Activated CD4-positive, alpha-beta T cell treated with anti-CD3 and anti-CD28 coated beads, Interleukin-10, Interleukin-2, amounts not matched to agents 100 ng/mL and 50 ng/mL, durations not matched to agents 16 hours and 8 hours (primary cell): ENCODE measurements at places on chromosomes 16 and 17.

GRCh38 chr16:4077174-4077649 lies 39.0 kb downstream of the ADCY9 start:
- peak; percentile 36 for DNase-seq

DNA sequence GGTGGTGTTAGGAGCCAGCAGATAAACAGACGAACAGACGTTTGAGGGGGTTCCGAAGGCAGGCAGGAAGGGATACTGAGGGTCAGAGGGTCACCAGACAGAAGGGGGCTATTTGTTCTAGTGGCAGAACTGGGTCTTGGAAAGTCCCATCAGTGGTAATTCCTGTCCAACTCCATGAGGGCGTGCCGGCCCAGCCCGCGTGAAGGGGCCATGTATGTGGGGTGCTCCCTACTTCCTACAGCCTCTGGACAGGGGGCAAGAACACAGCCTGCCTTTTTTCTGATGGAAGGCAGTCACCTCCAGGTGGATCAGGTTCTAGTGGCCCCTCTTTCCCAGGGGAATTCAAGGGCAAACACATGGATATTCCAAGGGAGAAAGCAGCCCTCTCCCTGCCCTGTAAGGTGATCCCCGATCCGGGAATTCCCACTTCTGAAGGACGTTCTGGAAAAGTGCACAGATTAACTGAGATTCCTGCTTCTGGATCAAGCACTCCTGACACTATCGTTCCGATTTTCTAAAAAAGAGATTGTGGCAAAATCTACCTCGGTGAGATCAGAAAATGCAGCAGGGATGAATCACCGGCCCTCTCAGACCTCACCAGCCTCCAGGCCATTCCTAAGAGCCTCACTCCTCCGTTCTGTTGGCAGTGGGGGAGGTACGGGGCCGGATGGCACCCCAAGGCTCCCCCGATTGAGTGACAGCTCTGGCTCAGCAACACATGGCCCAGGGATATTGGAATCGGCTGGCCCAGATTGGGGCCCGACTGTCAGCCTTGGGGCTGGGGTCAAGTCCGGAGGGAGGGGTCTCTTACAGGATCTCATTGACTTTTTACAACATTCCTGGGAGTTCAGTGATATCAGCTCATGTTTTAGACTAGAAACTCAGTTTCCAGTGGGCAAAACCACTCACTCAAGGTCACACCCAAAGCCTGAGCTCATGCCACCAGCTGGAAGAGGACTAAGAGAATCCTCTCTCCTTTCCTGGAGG lies 12.4 kb downstream of the STX1B start:
- no peak for DNase-seq

GRCh38 chr17:78708510-78708973 lies 73.5 kb downstream of the CYTH1 start:
- DNase-seq = peak; percentile 80

DNA sequence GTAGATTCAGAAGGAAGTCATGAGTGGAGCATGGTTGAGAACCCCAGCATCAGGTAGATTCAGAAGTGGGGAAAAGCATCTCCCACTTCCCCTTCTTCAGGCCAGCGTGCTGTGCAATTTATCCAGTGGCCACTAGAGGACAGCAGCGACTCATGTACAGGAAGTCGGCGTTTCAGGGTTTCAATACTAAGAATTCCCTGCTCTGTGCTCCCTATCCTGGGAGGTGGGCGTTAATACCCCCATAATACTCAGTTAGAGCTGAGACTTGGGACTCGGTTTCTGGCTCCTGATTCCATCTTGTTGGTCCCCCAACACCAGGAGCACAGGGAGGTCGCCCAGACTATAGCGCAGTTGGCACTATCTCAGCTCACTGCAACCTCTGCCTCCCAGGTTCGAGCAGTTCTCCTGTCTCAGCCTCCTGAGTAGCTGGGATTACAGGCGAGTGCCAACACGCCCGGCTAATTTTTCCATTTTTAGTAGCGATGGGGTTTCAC lies 75.3 kb upstream of the AMZ2 start:
- peak; percentile 74 for DNase-seq

DNA sequence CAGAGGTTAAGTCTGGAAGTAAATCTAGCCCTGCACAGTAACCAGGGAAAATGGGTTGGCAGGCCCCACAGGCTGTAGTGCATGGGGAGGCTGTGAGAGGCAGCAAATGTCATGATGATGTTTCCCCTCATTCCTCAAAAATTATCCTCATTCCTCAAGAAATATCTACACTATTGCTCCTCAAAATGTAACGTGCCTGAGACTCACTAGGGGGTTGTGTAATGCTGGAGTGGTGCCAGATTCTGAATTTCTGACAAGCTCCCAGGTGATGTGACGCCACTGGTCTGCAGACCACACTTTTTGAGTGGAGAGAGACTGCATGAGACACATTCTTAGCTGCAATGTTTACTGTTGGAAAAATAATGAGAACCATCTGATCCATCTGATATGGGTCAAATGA lies 1.2 kb upstream of the MPP3 start:
- no peak for DNase-seq

- no peak for DNase-seq
Observed at GRCh38 chr17:12398441-12399051, 267.1 kb upstream of the MYOCD start.

GRCh38 chr16:13206606-13207005 lies 305.2 kb downstream of the SHISA9 start:
- DNase-seq = no peak

DNA sequence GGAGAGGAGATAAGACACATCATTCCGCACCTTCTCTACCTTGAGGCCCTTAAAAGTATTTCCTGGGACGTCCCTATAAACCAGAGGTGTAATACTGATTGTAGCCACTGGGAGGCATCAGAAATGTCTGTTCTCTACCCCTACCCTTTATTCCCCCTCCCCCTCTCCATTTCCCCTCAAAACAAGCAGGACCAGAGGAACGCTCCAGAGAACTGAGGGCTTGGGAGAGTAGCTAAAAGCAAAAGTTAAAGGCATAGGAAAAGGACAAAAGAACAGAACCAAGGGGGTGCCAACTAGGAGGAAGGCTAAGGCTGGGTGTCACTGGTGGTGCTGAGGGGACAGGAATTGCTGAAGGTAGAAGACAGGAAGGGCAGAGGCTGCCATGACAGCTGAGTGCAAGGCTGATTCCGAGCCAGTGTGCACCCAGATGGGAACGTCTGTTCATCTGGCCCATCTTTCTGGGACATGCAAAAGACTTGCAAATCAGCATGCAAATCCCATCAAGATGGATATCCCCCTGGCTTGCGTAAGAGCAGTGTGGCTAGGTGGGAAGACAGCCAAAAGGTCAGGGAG lies 6.7 kb downstream of the CAMTA2 start:
- peak; percentile 77 for DNase-seq

GRCh38 chr17:67164302-67164701 lies 80.7 kb downstream of the HELZ start:
- DNase-seq = no peak

DNA sequence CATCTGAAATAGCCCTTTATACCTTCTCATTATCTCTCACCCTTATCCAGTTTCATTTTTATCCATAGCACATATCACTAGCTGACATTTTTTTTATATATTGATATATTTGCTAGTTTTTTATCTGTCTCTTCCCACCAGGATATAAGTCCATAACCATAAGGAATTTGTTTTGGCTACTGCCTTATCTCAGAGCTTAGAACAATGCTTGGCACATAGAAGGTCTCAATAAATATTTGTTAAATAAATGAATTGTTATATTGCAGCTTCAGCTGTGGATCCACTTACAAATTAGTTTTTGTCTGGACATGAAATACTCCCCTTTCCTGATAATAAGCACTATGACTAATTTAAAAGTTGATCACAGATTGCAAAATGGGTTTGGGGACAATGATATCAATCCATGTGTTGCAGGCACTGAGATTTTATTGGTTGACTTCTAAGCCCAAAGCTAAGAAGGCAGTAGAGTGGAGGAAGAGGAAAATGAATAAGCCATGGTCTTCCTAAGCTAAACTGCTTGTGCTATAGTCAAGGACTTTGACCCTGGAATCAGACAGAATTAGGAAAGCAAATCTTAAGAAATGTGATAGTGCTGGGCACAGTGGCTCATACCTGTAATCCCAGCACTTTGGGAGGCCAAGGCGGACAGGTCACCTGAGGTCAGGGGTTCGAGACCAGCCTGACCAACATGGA lies 31.9 kb upstream of the YPEL2 start:
- DNase-seq = no peak

DNA sequence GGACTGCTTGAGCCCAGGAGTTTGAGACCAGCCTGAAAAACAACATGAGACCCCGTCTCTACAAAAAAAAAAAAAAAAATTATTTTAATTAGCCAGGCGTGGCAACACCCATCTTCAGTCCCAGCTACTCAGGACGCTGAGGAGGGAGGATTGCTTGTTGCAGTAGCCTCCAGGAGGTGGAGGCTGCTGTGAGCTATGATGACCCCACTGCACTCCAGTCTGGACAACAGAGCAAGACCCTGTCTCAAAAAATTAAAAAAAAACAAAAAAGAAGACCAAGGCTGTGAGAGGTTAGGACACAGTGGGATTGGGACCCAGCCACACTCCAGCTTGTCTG lies 1.3 kb upstream of the SNAI3 start:
- no peak for DNase-seq

GRCh38 chr17:61619493-61619892 lies 28.5 kb upstream of the NACA2 start:
- no peak for DNase-seq

GRCh38 chr17:33469421-33469820 lies 176.3 kb upstream of the ASIC2 start:
- DNase-seq = no peak

- peak; percentile 66 for DNase-seq
Observed at GRCh38 chr17:59154292-59154720, 680 bp downstream of the SKA2 start.

DNA sequence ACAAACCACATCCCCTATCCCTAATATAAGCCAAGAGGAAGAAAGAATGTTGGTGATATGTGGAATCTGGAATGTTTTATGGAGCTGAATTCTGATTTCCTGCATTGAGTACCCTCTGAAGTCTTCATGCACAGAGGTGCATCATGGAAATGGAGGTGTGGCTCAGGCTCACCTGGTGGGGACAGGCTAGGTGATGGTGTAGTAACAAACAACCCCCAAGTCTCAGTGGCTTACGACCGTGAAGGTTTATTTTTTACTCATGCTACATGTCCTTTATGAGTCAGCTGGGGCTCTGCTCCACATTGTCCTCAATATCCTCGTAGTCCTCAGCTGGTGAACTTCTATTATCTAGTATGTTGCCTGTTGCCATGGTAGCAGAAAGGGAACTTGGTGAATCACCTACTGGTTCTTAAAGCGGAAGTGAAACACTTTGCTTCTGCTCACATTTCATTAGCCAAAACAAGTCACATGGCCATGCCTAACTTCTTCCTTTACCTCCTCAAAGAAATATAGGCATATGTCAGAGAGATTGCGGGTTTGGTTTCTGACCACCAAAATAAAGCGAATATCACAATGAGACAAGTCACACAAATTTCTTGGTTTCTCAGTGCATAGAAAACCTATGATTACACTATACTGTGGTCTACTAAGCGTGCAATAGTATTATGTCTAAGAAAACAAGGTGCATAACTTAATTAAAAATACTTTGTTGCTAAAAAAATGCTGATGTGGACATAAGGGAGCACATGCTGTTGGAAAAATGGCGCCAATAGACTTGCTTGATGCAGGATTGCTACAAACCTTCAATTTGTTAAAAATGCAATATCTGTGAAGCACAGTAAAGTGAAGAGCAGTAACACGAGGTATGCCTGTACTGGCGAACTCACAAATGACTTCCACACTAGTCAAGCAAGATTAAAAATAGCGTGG lies at the start of gene PMFBP1:
Gene PMFBP1 (minus strand): TSS at position 51 of the 930 bp plus-strand sequence. CDS start 947 bp downstream, outside the sequence.
- peak; percentile 72 for DNase-seq

DNA sequence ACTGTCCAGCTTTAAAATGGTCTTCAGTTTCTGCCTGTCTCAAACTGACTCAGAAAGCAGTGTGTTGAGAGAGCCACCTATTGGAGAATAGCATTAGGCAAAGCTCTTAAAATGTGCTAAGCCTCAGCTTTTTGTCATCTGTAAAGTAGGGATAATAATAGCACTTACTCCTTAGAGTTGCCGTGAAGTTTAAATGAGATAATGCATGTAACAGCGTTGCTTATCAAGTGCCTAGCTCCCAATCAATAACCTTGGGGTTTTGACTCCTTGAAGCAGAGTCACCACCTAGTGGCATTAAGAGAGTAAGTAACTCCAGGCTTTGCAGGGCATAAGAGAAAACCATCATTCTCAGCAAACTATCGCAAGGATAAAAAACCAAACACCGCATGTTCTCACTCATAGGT lies 163.3 kb downstream of the HS3ST2 start:
- peak; percentile 4 for DNase-seq
